ENCODE measurements at places on chromosomes 2 and 18.
A peak's percentile ranks its signal among the peaks of the same experiment; 100 is the strongest.

- no peak for DNase-seq
These were observed 633 bp downstream of the NABP1 start for GRCh38 chr2:191678437-191679100.

DNA sequence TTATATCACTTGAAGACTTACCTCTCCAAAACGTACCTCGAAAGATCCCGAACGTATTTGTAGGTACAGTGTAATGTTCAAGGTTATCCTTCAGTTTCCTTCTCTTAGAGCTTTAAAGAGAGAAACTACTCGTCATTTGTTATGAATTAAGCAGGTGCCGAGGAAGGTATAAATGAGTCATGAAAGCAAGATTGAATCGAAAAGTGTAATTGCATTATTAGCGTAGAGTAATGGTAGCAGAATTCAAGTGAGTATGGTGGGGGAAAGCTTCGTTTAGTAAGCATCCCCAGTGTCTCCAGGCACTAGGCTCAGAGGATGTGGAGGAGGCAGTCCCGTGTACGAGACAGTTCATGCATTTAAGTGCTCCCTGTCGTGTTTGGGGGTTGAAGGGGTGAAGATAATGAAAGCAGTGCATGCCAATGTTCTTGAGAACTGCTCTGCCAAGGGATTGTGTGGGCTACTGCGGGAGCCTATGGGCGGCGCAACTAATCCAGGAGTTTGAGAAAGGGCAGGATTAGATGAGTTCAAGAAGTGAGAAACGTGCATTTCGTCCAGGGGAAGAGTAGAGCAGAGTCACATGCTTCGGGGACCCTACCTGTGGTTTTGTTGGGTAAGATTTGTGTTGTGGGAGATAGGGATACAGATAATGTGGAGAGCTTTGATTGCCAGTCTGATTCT, 858 bp downstream of the POLR1B start:
- DNase-seq: no peak

DNA sequence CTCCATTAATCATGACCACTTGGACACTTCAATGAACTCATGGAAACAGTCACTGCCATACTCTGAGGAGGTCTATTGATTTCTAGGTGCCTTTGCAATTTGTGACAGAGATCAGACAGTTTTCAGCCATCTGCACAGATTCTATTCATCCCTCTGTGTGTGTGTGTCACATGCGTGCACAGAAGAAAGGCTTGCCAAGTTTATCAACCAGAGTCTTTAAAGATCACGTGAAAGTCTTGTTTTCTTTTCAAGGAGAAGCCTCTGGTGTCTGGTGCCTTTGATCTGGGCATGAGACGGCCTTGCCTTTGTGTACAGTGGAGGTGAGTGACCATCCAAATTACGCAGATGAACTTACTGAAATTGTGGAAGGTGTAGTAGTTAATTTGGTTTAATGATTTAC, 164.2 kb downstream of the VAPA start:
- no peak for DNase-seq

DNA sequence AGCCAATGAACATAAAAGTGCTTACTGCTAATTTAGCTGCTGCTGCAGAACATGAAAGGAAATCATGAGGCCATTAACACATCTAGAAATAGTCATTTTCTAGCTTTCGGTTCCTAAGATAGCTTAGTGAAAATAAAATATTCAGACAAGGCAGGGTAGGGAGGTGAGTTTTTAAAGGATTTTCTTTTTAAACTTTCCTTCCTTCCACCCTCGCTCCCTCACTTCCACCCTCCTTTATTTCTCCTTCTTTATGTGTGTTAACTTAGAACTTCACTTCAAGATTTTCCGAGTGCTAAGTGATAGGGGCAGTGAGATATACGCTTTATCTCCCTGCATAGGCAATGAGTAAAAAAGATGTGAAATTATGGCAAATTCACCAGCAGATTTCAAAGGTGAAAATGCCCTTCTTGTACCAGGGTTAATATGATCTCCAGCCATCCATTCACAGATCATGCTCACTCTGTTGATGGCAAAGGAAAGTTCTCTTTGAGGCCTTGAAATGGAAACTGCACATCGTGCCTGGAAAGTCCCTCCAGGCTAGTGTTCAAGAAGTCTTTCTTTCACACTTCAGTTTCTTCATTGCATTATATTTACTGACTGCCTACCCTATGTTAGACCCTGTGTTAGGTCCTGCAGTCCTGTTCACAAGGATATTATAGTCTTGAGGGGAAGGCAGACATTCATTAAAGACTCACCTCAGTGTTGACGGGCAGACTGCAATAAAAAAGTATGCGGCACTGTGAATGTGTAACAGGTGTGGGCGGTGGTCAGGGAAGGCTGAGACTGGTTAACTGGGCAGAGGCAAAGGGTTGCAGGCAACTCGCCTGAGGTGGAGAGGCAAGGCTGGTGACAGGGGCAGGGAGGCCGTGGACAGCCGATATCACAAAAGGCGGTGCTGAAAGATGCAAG, 200.8 kb downstream of the PLCL1 start:
- no peak for DNase-seq

DNA sequence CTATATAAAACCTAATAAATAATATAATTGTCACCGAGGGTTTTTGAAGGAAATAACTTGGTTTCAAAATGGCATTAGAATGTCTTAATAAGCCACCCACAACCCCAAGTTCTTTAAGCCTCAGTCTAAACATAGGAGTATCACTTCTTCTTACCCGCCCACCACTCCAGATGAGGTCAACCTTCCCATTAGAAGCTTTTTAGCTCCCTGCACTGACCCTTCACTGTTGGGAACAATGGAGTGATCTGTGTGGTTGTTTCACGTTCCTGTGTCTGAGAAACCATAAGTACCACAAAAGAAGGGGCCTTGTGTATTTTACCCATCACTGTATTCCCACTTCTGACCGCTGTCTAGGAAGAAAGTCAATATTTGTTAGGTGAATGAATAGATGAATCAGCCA, 326.3 kb upstream of the ZNF521 start:
- no peak for DNase-seq

- no peak for DNase-seq
These were observed 2045.9 kb upstream of the CELF4 start for GRCh38 chr18:39611381-39612100.

- DNase-seq: no peak
These were observed 2.7 kb upstream of the ZC3H8 start for GRCh38 chr2:112257575-112257974.

- no peak for DNase-seq
These were observed 10.4 kb downstream of the LRPPRC start for GRCh38 chr2:43985359-43985758.

GRCh38 chr2:98514096-98514639, 69.5 kb downstream of the INPP4A start:
- DNase-seq: no peak

GRCh38 chr18:21602299-21602587, 1.7 kb upstream of the ESCO1 start:
- DNase-seq: no peak

- no peak for DNase-seq
These were observed 88.5 kb downstream of the PRKCE start for GRCh38 chr2:45739796-45740485.

- no peak for DNase-seq
These were observed 413.8 kb upstream of the MEX3C start for GRCh38 chr18:51611326-51611725.

DNA sequence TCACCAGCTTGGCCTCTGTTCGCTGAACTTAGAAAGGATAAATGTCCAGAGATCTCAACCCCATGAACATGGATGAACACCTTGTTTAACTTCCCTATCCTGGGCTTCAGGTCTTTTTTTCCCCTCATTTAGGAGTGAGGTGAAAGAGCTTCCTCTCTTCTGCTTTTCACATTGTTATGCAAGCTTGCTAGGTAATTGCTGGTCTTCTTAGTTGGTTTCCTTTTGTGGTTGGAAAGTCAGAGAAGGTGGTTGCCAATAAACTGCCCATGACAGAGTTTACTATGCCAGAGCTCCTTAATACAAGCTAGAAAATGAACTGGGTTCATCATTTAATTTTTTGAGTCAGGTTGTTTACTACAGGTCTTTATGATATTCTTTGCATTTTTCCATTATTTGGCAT, 16.6 kb downstream of the SLC9A4 start:
- no peak for DNase-seq

DNA sequence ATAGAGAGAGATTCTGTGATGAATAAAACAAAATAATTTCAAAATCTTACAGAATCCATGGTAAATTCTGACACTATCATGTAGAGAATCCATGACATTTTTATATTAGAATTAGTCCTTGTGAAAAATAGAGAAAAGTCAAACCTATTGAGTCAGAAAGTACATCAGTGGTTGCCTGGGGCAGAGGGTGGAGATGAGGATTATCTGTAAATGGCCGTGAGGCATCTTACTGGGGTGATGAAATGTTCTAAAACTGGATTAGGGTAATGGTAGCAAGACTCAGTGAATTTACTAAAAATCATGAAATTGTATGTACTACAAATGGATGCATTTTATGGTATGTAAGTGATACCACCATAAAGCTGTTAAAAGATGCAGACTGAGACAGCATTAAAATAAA, 323.1 kb downstream of the SLC8A1 start:
- DNase-seq: no peak

DNA sequence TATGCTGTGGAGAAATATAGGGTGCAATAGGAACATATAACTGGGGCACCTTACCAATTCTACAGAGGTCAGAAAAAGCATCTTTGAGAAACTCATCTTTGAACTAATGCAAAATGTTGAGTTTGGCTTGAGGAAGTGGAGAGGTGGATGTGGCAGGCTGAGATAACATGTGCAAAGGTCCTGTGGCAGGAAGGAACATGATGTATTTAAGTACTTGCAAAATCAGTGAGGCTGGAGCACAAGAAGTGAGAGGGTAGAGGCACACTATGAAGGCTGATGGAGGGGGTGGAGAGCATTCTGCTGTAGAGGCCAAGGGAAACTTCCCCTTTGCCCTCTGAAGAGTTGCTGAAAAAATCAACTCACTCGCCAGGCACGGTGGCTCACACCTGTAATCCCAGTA, 14.7 kb upstream of the RAB1A start:
- DNase-seq: no peak

DNA sequence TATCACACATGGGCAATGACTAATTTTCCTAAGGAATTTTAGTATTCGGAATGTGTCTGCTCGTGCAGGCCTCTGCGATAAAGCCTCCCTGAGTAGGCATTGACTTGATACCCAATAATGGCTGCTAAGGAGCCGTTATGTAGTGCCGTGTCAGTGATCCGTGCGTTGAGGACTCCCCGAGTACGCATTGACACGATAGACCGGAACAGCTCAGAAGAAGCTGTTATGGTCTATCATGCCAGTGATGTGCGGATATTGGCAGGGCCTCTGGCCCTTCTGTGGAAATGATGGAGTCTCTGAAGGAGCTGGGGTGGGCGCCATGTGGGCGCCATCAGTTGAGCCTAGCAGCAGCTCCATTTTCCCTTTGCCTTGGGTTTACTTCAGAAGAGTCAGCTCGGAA, 29.1 kb downstream of the ZEB2 start:
- DNase-seq: no peak

GRCh38 chr2:55772109-55772980, 78.7 kb upstream of the PNPT1 start:
- DNase-seq: no peak

- peak; percentile 7 for DNase-seq
These were observed 519 bp downstream of the TTL start for GRCh38 chr2:112482309-112483041.

GRCh38 chr2:219369447-219369861, 18.3 kb downstream of the DNPEP start:
- DNase-seq: no peak

- DNase-seq: no peak
These were observed 92.3 kb downstream of the MYT1L start for GRCh38 chr2:2238726-2239269.

DNA sequence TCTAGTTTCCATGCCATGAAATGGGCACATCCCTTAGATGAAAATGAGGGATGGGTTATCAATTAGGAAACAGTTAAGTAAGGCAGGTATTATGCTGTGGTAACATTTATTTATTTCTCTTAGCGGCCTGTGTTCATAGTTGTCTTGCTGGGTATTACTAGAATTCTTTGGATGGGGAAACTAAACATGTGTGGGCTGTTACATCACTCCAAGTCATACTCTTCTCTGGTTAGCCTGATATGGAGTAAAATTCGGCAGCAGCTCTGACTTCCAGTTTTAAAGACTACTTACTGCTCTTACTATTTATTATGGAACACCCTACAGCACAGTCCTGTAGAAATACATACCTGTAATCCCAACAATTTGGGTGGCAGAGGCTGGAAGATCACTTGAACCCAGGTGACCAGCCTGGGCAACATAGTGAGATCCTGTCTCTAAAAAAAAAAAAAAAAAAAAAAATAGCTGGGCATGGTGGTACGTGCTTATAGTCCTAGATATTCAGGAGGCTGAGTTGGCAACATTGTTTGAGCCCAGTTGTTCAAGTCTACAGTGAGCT, 33.1 kb upstream of the RASGRP3 start:
- no peak for DNase-seq

- no peak for DNase-seq
These were observed 1490.2 kb upstream of the SLC39A10 start for GRCh38 chr2:194166818-194167217.

DNA sequence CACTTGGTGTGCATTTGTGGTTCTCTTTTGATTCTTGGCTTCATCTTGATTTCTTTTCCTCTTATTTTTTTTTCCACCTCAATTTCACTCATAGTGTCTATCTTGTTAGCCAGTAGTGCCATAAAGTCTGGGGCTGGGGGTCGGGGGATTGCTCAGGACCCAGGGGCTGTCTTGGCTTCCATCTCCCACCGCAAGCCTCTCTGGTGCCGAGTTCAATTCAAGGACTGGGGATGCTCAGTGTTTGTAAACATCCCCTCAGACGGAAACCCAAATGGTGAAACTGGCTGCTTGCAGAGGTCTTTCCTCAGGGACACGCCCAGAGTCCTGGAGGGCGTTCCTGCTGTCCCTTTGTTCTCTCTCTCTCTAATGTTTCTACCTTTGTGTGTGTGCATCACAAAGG, 173.3 kb downstream of the TWIST2 start:
- no peak for DNase-seq

GRCh38 chr2:208025814-208026184, 472 bp upstream of the PLEKHM3 start:
- DNase-seq: no peak

DNA sequence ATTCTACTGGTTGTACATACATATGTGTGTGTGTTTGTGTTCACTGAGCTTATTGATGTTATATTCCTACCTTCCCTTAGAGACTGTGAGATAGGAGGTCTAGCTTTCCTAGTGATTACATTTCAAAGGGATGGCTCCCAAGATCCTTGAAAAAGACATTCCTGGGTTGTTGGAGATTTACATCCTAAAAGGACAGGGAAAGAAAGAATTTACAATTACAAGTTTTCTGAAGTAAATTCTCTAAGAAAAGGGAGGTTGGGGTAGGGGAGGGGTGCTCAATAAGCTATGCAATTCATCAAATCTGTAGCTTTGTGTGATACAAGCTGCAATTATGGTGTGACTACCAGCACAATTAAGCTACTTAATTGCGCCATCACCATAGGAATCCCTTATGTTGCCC, 284.3 kb downstream of the NUP35 start:
- no peak for DNase-seq

- DNase-seq: no peak
These were observed 16.6 kb upstream of the HRH4 start for GRCh38 chr18:24443870-24444269.

DNA sequence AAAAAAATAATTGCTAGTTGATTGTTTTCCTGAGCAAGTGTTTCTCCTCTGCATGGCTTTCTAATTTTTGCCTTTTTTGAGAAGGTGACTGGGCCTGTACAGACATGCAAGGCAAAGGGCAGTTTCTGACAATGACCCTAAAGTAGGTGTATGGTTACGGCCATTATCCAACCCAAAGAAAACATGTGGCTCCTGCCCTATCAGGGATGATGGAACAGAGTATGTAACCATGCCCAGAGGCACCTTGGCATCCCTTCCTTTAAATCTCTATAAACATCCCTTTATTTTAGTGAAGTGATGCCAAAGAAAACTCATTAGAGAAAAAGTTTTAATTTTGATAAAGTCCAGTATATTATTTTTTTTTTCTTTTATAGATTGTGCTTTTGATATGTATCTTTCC, 217.5 kb downstream of the LPIN1 start:
- DNase-seq: no peak
